ENCODE measurements at places on chromosomes 3 and 15.

- no peak for DNase-seq
These were observed 209.5 kb downstream of the EBLN2 start for GRCh38 chr3:73270839-73271483.

DNA sequence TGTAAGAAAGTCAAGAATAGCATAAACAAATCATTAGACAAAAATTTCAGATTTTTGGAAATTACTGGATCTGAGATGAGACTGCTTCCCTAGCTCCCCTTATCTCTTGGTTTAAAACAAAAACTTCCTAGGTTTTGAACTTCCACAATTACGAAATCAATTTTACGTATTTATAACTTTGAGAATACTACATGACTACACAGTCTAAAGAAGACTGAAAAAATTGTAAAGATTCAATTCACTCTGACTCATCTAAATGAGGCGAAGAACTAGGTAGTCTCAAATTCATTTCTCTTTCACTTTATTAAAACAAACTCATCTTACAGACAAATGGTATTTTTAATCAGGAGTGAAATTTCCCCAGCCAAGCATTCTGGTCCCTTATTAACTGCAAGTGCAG, 10.3 kb downstream of the CCDC54 start:
- no peak for DNase-seq

DNA sequence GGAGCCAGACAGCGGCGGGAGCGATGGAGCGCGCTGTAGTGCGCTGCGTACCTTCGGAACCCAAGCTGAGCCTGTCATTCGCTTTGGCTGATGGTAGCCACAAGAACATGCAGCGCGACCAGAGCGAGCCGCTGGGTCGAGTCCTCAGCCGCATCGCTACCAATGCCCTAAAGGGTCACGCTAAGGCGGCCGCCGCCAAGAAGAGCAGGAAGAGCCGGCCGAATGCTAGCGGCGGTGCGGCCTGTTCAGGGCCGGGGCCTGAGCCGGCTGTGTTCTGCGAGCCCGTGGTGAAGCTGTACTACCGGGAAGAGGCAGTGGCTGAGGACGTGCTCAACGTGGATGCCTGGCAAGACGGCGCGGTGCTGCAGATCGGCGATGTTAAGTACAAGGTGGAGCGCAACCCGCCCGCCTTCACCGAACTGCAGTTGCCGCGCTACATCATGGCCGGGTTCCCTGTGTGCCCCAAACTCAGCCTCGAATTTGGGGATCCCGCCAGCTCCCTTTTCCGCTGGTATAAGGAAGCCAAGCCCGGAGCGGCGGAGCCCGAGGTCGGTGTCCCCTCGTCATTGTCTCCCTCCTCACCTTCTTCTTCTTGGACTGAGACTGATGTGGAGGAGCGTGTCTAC, 498 bp downstream of the PDE12 start:
- DNase-seq: no peak

GRCh38 chr3:99620077-99620767, 18.2 kb upstream of the COL8A1 start:
- DNase-seq: no peak

DNA sequence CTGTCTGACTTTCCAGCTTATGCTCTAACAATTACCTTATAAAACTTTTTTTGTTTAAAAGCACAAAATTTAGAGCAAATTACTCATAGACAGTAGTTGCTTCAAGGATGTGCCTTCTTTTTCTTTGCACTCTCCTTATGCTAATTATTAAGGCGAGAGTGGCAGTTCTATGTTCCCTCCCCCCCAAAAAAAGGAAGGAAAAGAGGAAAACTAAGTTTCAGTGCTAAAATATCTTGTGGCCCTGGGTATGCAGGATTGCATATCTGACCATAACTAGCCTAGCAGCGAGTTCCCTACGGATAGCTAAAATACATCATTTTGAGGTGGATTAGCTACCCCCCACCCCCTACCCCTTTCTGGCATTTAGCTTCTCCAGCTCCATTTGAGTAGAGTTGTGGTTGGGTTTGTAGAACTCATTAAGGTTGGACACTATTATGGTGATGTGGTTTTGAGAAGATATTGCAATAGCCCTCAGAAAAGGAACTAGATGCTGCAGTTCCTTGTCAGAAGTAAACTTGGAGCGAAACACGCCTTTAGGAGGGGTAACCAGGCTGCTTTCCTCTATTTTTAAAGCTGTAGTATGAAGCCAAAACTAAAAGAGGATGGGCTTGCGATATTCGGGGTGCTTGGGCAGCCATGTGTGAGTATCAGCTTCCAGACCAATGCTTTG, 174.6 kb downstream of the AKAP13 start:
- no peak for DNase-seq

DNA sequence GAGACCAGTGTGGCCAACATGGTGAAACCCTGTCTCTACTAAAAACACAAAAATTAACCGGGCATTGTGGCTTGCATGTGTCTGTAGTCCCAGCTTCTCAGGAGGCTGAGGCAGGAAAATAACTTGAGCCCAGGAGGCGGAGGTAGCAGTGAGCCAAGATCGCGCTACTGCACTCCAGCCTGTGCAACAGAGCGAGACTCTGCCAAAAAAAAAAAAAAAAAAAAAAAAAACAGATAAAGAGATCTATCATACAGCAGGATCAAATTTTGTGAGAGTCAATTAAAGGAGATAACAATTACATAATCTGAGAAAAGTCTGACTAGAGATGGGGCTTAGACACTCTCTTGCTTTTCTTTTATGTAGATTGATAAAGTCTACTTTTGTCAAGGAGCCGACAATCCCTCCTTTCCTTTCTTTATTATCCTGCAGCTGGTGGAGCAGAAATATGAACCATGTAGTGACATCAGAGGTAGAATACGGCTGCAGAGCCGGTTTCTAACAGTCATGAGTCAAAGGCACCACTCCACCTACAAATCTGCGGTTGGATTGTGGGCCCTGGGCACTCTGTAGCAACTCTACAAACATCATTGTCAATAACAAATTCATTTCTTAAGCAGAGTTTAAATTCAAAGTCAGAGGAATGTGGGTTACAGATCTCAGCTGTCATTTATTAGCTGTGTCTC, 9.0 kb downstream of the C2CD4A start:
- peak; percentile 85 for DNase-seq

DNA sequence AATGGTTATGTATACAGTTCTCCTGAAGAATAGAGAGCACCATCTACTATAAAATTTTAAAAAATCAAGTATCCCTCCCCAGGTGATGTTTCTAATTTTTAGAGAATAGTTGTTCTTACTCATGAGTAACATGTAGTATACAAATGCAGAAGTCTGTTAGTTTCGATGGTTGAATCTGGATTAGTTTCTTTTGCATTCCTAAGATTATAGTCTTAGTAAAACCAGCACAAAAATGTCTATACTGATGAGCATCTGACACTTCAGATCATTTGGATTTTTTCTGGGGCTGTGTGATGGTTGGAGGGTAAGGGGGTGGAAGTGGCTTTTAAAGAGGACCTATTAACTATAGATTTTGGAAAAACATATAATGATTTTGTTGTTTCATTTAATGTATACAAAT, 167.3 kb upstream of the SGO1 start:
- no peak for DNase-seq

- no peak for DNase-seq
These were observed 51.1 kb upstream of the POLG start for GRCh38 chr15:89385596-89386331.

DNA sequence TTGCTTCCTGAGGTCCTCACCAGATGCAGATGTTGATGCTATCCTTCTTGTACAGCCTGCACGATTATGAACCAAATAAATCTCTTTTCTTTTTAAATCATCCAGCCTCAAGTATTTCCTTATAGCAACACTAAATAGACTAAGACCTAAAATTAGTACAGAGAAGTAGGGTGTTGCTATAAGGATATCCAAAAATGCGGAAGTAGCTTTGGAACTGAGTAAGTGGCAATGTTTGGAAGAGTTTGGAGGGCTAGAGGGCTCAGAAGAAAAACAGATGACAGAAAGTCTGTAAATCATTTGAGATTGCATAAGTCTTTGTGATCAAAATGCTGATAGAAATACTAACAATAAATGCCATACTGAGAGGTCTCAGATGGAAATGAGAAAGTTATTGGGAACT, 894.9 kb downstream of the DIPK2A start:
- no peak for DNase-seq

All from RWPE1 (cell line).